ENCODE measurements at places on chromosomes 3 and 15.

DNA sequence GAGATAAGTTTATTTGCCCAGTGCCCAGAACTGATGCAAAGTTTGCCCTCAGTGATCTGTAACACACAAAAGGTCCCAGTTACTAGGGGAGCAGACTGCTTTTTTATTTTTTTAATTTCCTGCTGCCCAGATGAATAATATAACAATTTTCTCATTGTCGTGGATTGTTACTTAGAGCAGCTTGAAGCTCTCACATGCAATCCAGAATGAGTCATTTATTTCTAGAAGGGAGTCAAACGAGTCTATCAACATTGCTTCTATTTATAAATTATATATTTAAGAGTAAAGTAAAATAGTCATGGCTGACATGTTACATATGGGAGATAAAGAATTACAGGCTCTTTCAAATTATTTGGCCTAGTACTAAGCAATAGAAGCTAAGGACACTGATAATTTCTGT is 41.3 kb downstream of the MEIS2 start:
- no peak for DNase-seq

- no peak for DNase-seq
Measured at GRCh38 chr15:95468820-95469219, 861.7 kb upstream of the NR2F2 start.

DNA sequence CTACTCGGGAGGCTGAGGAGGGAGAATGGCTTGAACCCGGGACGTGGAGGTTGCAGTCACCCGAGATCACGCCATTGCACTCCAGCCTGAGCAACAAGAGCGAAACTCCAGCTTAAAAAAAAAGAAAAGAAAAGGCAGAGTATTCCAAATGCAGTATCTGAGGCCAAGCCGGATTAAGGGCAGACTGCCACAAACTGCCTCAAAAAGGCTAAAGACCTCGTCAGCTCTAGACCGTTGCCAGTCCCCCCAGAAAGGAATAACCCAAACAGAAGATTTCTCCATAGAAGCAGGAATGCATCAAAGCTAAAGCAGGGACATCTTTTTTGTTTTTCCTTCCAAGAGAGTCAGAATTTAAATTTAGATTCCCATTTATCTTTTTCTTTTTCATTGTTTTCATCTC is 72.9 kb downstream of the TM4SF4 start:
- no peak for DNase-seq

- DNase-seq: no peak
Measured at GRCh38 chr3:65112751-65113300, 425.0 kb upstream of the ADAMTS9 start.

Measured in H54 (cell line).